ENCODE measurements at places on chromosomes 11 and 22. TPM values are rescaled to one million over a fixed set of nuclear protein-coding genes. Genes with fewer than 3 reads are reported as not detected.
A peak's percentile ranks its signal among the peaks of the same experiment; 100 is the strongest.

GRCh38 chr11:2762451-2762850 is 62.7 kb upstream of the KCNQ1OT1 start:
- ATAC-seq: no peak

MB gene
- 0.73 TPM for total RNA-seq

NUDT8 gene
- total RNA-seq: 9.5 TPM

GRCh38 chr11:128474036-128474874 is 113.1 kb downstream of the ETS1 start:
- no peak for ATAC-seq

- ATAC-seq: no peak
Observed at GRCh38 chr11:75204012-75204674, 36.4 kb upstream of the TPBGL start.

- ATAC-seq: no peak
Observed at GRCh38 chr11:2924821-2925675, 4.2 kb downstream of the PHLDA2 start.

DNA sequence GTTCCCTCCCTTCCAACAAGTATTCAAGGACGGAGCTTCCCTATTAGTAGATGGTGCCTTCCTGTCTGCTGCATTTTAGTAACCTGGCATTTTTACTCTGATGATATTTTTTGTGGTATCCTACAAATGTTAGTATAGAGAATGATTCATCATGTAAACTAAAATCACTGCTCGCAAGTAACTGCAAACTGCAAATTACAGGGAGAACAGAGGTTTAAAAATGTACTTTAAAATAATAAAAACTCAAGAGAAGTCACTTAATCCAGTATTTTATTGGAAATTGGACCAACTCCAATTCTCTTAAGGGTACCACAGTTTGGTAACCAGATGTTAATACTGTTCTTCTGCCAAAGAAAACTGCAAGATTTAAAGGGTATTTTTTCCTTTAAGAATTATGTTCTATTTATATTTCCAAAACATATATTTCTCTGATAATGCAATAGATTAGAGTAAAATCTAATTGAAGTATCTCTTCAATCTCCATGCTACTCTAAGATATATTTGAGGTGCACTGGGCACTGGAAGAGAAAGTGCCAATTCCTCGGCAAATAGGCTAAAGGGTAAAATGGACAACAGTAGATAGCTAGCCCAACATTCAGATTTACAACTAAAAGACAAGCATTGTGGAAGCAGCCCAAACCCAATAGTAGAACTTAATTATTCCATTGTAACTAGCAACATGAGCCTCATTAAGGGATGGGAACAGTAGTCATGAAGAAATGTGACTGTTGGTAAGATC is 298.0 kb downstream of the TTC28 start:
- no peak for ATAC-seq

DNA sequence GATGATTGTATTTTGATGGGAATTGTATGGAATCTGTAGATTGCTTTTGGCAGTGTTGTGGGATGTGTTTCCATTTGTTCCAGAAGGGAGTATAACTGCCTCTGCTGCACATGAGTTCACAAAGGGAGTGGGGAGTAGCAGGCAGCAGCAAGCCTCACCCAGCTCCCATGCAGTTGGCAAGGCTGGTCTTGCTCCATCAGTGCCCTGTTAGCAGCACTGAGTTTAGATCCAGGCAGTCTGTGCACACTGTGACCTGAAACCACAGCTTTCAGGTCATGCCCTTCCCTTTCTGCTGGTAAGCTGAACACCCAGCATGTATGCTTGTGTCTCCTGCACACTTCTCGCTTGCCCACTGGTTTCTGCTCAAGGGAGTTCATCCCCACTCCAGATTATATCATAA is 3.7 kb upstream of the NUCB2 start:
- no peak for ATAC-seq

IL18BP gene
- 4.2 TPM for total RNA-seq

MCAM gene
- 9.8 TPM for total RNA-seq

SLC6A5 gene
- total RNA-seq: 5.2 TPM

SYT12 gene
- 3.2 TPM for total RNA-seq

DNA sequence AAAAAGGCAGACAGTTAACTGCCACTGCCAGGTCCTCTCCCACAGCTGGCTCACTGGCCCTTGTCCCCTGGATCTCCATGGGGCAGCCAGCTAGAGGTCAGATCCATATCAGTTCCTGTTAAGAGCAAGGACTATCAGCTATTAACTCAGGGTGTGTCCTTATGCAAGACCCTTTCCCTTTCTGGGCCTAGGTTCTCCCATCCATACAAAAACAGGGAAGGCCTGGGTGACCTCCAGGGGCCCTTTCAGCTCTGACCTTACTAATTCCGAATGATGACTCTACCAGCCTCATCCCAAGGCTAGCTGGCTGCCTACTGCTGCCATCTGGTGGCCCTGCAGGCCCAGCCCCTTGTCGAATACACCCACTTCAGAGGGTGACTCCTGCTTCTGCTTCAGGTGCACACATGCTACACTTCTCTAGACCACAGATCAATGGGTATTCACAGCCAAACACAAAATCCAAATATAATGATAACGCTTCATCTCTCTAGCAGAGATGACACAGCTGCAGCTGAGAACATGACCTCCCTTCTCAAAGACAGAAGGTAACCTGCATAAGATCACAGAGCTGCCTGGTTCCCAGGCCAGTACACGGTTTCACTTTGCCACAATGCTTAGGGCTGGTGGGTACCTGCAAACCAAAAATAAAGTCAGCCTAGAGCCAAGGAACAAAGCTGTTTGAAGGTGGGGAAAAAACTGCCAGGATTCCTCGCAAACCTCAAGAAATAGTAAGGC is 34.1 kb downstream of the SERGEF start:
- peak; percentile 73 for ATAC-seq

GRCh38 chr11:72112978-72113808 is 698 bp upstream of the ANAPC15 start:
- no peak for ATAC-seq

DNA sequence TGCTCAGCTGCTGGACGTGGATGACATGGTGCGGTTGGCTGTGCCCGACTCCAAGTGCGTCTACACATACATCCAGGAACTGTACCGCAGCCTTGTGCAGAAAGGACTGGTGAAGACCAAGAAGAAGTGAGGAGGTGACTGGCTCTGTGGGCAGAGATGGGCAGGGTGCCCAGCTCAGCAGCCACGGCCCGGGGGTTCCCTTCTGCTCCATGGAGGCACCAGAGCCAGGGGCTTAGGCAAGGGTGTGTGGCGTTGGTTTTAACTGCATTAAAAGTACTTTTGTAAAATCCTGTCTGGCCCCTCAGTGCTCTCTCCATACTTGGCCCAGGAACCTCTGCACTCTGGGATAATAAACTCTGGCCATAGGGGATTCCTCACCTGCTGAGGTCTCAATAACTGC is 12.6 kb downstream of the SMTNL1 start:
- ATAC-seq: no peak

GRCh38 chr11:36361472-36361871 is 65.4 kb downstream of the PRR5L start:
- ATAC-seq: no peak

DNA sequence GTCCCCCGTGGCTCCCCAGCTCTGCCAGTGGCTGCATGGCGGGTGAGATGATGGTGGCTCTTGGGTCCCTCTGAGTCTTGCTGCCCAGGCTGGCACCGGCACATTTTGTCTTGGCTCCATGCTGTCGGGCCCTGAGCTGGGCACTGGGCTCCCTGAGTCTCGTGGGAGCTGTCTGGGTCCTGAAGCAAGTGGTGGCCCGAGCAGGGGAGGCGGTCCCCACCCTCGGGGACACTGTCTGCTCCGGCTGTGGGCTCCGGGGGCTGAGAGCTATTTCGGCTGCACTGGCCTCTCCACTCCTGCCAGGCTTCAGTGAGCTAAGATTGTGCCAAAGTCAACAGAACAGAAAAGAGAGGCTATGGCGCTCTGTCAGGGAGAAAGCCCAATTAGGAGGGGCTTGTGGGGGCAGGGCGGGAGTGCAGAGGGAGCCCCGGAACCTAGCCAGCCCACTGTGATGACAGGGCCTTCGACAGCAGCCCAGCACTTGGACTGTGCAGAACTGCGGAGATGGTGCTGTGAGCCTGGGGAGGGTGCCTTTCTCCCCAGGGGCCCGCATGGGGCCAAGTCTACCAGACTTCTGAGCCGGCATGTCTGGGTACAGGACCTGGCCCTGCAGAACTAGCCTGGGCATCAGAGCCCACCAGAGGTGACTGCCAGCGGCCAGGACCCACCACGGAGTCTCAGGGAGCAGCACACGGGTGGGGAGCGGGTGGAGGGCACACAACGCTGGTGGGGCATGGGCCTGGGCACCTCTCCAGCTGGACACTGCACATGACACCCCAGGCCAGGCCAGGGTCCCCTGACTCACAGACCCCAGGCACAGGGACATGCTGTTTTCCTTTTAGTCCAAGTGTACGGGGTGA is 38.0 kb downstream of the RTN4R start:
- ATAC-seq: no peak

- peak; percentile 98 for ATAC-seq
Observed at GRCh38 chr22:33000342-33001280, 57.6 kb downstream of the SYN3 start.

Data from motor neuron (in vitro differentiated cells).